ENCODE measurements at places on chromosomes 13 and 19. TPM values are rescaled to one million over a fixed set of nuclear protein-coding genes. Genes with fewer than 3 reads are reported as not detected.
A peak's percentile ranks its signal among the peaks of the same experiment; 100 is the strongest.

SLC25A41 gene
- not detected for total RNA-seq

SULT2B1 gene
- total RNA-seq: not detected

ZNF383 gene
- 10.4 TPM for total RNA-seq

PTH2 gene
- not detected for total RNA-seq

RASGRP4 gene
- total RNA-seq: 2.3 TPM

DNA sequence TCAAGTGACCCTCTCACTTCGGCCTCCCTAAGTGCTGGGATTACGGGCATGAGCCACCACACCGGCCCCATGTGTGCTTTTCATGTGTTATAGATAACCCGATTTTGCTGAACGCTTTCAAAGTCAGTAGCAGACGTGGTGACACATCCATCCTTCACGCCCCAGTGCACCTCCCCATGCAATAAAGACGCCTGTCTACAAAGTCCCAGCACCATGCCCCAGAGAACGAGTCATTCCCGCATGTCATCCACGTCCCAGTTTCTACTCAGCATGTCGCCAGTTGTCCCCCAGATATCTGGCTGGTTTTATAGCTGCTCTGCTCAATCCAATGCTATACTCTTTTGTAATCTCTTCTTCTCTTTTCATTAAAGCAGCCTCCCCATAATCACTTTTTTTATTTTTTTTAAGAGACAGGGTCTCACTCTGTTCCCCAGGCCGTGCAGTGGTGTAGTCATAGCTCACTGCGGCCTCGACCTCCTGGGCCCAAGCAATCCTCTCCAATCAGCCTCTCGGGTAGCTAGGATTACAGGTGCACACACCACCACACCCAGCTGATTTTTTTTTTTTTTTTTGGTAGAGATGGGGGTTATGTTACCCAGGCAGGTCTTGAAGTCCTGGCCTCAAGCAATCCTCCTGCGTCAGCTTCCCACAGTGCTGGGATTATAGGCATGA lies 42.5 kb downstream of the DNM2 start:
- peak; percentile 69 for DNase-seq

DNA sequence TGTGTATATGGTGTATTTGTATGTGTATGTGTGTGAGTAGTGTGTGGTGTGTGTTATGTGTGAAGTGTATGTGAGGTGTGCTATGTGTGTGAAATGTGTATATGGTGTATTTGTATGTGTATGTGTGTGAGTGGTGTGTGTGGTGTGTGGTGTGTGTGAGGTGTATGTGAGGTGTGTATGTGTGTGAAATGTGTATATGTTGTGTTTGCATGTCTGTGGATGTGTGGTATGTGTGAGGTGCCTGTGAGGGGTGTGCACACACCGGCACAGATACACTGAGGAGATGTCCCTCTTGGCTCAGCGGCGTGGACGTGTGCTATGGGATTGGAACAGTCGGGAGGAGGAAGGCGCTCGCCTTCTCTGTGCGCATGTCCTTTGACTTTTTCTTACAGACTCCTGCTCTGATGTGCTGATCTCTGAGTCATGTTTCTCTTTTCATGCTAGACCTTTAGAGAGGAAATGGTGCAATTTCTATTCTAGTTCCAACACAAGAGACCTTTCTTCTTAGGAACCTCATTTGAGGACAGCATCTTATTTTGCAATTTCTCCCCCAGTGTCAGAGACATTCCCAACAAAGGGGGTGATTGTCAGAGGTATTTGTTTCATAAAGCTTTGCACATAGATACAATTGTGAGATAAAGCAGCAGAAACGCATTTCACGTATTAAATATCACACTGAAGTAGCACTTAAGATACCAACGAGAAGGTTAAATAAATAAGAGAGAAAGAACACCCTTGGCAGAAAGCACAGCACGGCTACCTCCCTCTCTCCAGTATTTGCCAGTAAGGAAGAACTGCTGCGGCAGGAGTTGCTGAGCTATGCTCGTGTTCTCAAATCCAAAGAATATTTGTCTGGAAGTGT lies 11.3 kb upstream of the TNFRSF19 start:
- no peak for DNase-seq

- no peak for DNase-seq
These were observed 530 bp downstream of the MAU2 start for GRCh38 chr19:19321141-19321577.

- DNase-seq: no peak
These were observed 144.2 kb upstream of the ZNF91 start for GRCh38 chr19:23539499-23539898.

GRCh38 chr13:23928985-23929384 lies 31.7 kb upstream of the C1QTNF9B start:
- DNase-seq: no peak

DNA sequence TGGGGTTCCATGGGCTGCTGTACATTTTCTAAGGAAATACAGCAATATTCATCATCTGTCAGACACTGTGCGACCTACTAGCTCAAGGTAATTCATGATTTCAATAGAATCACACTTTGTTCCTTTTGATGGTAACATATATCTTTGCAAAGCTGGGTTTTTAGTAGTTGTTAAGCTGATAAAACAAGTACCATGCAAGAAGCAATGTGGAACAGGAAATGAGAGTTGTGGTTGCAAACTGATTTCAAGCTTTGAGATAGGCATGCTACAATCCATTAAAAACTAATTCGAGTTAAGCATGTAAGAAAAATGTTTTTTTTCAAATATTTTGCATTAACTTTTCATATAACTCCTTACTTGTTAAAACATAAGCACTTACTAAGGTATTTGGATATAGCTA lies 6.8 kb upstream of the MBNL2 start:
- no peak for DNase-seq

DNA sequence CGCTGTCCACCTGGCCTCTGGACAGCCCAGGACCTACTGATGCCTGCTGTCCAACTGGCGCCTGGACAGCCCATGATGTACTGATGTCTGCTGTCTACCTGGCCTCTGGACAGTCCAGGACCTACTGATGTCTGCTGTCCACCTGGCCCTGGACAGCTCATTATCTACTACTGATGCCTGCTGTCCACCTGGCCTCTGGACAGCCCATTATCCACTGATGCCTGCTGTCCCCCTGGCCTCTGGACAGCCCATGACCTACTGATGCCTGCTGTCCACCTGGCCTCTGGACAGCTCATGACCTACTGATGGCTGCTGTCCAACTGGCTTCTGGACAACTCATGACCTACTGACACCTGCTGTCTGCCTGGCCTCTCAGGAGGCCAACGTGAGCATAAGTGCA lies 208.1 kb downstream of the TEX29 start:
- no peak for DNase-seq

- DNase-seq: no peak
These were observed 2.0 kb downstream of the REX1BD start for GRCh38 chr19:18590273-18591272.
